Activated CD4-positive, alpha-beta memory T cell treated with anti-CD3 and anti-CD28 coated beads for 36 hours (primary cell): ENCODE measurements at places on chromosomes 3 and 15. TPM values are rescaled to one million over a fixed set of nuclear protein-coding genes. Genes with fewer than 3 reads are reported as not detected.

GRCh38 chr15:63439536-63440264 is 58.1 kb upstream of the CA12 start:
- DNase-seq = peak; percentile 40

DNA sequence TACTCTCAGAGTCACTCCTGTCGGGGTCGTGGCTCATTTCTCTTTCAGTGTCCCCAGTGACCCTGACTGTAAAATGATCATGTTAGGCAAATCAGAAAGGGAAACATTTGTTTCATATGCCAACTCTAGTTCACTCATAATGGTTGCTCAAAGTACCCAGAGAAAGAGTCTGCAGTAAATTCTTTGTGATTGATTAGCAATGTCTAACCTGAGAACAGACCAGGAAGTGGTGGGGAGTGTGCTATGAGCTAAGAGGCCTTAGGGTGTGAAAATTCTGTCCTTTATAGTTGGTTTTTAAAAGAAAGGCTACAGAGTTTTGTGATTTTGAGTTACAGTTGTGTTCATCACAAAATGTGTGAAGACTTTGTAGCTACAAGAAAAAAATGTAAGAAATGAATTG is 108.9 kb downstream of the EDEM1 start:
- no peak for DNase-seq

GRCh38 chr3:151733613-151734012 is at the start of gene AADACL2:
TSS of gene AADACL2 (plus strand) at chr3:151733927. CDS start at chr3:151734036, 109 bp downstream.
- no peak for DNase-seq

GRCh38 chr15:99151156-99151555 is 46.3 kb downstream of the SYNM start:
- DNase-seq = no peak

DNA sequence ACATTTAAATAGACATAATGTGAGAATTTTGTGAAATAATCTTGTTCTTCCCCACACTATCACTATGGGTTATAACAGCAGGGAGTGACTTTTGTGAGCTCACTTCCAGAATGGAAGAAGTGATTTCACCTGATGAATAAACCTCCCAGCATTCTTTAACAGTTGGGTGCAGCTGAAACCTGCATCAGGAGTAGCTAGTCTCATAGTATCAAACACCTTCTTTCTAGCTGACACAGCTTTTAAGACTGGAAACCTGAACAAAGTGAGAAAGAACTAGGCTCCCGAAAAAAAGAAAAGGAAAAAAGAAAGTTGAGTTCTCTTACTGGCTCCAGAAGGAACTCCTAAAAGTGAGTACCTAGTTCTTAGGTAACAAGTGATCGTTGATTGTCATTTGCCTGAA is 61.1 kb upstream of the UNC13C start:
- no peak for DNase-seq

GRCh38 chr3:183293966-183294365 is 40.9 kb downstream of the B3GNT5 start:
- no peak for DNase-seq

Gene CLRN1
- not detected for total RNA-seq

Gene SMAD3
- 50.5 TPM for total RNA-seq

Gene TMCO5A
- not detected for total RNA-seq

Gene FBXW12
- not detected for total RNA-seq

Gene WNT7A
- total RNA-seq = 0.33 TPM

Gene MAPKBP1
- total RNA-seq = 16.6 TPM

DNA sequence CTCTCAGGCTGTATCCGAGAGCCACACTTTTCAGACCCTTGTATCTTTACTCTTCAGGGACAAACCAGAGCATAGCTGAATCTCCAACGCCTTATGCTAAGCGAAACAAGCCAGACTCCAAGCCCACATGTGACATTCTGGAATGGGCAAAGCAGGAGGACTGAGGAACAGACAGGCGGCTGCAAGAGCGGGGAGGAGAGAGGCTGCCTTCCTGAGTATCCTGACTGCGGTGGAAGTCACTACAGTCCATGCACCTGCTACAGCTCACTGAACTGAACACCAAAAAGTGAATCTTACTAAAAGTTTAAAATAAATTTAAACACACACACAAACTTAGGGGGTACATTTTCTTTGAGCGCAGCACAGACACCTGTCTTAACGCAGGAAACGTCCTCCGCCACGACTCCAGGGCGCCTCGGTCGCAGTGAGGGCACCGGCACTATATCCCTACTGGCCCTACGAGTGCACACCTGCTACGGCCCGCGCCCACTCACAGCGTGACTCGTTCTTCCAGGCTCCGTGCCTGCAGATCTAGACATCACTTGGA is 1.4 kb downstream of the CYFIP1 start:
- DNase-seq = no peak

GRCh38 chr3:120568598-120568997 is 27.5 kb upstream of the NDUFB4 start:
- DNase-seq = no peak

DNA sequence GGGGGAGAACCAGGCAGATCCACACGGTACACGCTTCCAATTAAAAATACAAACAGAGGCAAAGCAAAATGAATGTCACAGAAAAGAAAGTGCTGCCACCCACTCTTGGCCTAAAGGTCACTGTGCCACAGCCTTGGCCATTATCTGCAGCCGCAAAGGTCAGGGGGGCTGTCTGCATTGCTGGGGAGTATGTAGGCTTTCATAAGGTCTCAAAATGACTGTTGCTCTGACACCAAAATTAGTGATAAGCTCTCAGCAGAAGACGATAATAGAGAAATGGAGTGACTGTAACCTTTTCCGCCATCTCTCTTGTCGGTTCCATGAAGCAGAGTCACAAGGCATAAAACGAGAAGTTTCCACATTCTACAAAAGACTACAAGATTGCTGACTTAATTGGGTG is 374.2 kb upstream of the ICE2 start:
- DNase-seq = peak; percentile 35

Gene PRSS50
- not detected for total RNA-seq

- no peak for DNase-seq
These were observed 41.1 kb upstream of the SNTN start for GRCh38 chr3:63611382-63611781.

Gene LMLN
- 3.6 TPM for total RNA-seq

Gene GOLGA6L25
- total RNA-seq = not detected

Gene MYL3
- not detected for total RNA-seq

- DNase-seq = no peak
These were observed 140.2 kb downstream of the ITPR1 start for GRCh38 chr3:4633078-4634004.

GRCh38 chr15:63405159-63405558 is 23.5 kb upstream of the CA12 start:
- DNase-seq = no peak

GRCh38 chr3:134476306-134476705 is 9.5 kb downstream of the ANAPC13 start:
- no peak for DNase-seq

Gene ROBO2
- not detected for total RNA-seq

Gene FGD5
- total RNA-seq = not detected

- no peak for DNase-seq
These were observed 966 bp downstream of the MYO1E start for GRCh38 chr15:59371458-59372351.

- no peak for DNase-seq
These were observed 45.3 kb upstream of the FAM3D start for GRCh38 chr3:58711871-58712270.

- no peak for DNase-seq
These were observed 192.8 kb upstream of the BHLHE40 start for GRCh38 chr3:4786431-4786830.

GRCh38 chr15:58038426-58039078 is 27.0 kb downstream of the ALDH1A2 start:
- DNase-seq = no peak

DNA sequence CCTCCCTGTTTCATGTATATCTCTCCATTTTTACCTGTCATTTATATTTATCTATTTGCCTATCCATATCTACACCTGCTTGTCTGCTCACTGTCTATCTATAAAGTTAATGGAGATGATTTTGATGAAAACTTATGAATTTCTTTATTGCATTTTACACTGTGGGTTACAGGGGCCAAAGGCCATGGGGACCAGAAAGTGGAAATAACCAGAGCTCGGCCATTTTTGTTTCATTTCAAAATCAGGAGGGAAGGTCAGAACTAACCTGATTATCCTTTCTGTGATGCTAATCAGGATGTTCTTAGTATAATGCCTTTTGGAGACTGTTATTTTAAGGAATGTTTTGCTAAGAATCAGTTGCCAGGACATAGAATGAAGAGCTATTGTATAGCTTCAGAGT is 147.2 kb downstream of the LPP start:
- no peak for DNase-seq

DNA sequence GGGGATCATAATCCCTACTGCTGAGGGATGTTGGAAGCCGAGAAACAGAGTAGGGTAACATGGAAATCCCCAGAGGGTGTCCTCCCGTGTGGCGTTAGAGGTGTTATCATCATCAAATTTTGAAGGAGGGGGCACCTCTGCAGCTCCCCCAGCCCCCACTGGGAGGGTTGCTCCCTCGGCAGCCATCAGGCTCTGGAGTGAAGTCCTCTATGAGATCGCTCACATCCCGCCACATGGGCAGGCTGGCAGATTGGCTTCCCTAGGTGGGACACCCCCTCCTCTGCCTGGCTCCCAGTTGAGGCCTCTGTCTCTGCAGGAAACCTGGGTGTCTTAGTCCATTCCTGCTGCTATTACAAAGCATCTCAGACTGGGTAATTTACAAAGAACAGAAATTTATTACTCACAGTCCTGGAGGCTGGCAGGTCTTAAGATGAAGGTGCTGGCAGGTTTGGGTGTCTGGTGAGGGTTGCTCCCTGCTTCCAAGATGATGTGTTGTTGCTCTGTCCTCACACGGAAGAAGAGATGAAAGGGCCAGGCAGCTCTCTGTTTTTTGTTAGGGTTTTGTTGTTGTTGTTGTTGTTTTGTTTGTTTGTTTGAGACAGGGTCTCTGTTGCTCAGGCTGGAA is 120.5 kb downstream of the NUP210 start:
- DNase-seq = no peak

Gene ACKR4
- not detected for total RNA-seq

Gene TUSC7
- total RNA-seq = not detected

- no peak for DNase-seq
These were observed 19.1 kb upstream of the EPB42 start for GRCh38 chr15:43239732-43240491.

DNA sequence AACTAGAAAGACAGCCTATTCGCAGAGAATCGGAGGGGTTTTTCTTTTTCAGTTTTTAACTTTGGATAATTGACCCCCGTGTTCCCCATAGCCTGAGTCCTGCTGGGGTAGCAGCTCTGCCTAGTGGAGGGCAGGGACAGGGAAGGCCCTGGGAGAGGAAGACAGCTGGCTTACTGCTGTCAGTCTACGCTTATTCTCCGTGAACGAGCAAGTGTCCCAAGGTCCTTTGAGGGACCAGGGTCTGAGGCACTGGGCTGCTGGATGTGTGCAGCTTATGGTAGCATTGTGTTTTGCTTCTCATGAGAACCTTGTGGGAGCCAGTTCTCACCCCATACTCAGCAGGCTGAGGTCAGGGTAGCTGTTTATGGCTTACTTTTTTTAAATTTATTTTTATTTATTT is 3.0 kb downstream of the LIMD1 start:
- DNase-seq = no peak

DNA sequence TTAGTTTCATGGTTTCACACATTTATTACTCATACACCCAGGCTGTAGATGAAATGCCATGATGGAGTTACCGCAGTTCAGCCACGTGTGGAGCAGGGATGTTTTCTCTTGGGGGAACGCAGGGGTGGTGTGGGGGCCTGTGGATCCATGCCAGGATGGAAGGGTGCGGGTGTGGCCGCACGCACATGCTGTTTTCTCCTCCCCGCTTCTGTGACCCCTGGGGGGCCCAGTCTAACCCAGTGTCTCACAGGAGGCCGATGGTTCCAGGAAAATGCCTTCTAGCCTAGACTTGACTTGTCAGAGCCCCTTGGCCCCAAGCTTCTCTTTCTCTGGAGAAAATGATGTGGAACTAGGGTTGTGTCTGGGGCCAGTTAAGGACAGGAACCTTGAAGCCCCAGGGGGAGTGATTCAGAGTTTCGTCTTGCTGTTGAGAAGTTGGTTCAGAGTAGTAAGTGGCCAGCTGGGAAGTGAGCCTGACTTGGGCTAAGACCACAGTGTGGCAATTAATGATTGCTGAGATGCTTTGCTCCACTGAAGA is 240.4 kb upstream of the BHLHE40 start:
- DNase-seq = peak; percentile 28

DNA sequence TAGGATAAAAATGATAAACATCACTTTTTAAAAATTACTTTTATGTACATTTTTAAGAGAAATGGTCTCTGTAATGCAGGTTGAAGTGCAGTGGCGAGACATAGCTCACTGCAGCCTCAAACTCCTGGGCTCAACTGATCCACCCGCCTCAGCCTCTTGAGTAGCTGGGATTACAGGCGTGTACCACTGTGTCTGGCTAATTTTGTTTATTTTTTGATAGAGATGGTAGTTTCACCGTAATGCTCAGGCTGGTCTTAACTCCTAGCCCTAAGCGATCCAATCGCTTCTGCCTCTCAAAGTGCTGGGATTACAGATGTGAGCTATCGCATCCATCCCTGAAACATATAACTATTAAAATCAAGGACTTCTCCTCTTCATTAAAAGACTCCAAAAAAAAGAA is 63.1 kb upstream of the CSPG5 start:
- DNase-seq = no peak

GRCh38 chr15:78065973-78066946 is 11.3 kb downstream of the TBC1D2B start:
- DNase-seq = no peak

DNA sequence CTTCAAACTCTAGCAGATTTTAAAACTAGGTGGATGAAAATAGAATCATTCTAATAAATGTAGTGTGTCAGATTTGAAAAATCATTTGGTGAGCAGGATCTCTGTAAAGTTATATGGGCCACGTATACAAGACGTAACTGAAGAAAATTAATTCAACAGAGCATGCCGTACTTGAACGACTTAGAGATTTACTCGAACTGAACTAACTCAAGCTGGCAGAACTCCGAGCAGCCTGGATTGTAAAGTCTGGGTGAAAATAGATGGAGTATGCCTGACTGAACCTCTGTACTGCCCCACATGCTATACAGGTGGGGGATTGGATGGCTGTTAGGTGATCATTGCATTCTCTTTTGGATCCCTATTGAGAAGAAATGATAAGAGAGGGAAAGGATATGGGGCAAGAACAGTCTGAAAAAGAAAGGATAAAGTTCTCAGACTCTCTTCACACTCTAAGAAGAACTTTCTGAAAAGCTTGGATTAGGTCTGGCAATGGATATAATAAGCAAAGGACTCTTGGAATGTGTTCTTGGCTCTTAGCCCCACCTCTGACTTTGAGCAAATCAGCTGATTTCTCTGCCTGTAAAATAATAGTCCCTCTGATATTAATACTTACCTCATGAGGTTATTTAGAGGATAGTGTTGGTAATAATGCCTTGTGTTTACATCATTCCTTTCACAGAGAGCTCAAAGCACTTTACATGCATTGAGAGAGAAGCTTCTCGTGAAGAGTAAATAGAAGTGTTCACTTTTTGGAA is 147.5 kb downstream of the FILIP1L start:
- DNase-seq = no peak

Gene LRRIQ4
- total RNA-seq = 0.14 TPM
